ENCODE measurements at places on chromosomes 2 and 18. TPM values are rescaled to one million over a fixed set of nuclear protein-coding genes. Genes with fewer than 3 reads are reported as not detected.
A peak's percentile ranks its signal among the peaks of the same experiment; 100 is the strongest.

B3GNT7 gene
- 0.14 TPM for total RNA-seq

UGT1A8 gene
- total RNA-seq: not detected

CTAGE1 gene
- total RNA-seq: not detected

- peak; percentile 21 for DNase-seq
These were observed 59.9 kb upstream of the REG3A start for GRCh38 chr2:79219383-79219988.

- no peak for DNase-seq
These were observed 11.1 kb downstream of the TEX51 start for GRCh38 chr2:126909781-126910180.

DNA sequence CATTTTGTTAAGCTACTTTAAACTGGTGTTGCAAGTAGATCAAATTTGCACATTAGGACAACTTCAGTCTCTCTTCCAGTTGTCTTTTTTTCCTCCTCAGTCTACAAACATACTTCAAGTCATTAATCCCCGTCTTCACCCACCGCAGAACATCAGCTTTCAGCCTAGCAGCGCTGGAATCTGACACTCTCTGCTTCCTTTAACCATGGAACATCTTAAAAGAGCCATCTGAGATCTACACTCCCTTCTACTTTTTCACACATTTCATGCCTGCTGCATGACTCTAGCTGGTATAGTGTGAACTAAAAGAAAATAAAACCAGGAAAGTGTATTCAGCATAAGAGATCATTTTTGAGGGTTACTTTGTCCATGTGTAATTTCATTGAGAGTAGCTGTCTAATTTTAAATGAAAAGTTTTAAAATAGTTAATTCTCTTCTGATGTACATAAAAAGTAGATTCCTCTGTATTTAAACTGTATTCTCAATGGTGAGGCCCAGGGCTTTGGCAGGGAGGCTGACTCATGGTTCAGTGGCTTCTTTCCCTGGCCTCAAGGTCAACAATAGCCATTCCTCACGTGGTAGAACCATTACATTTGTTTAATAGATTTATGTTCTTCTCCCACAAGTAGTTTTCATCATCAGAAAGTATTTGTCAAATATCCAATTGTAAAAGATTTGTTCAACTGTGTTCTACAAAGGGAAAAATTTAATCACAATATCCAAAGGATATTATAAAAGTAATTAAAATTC is 16.5 kb downstream of the SGPP2 start:
- peak; percentile 78 for DNase-seq

GRCh38 chr2:137155356-137156104 is 390.2 kb downstream of the THSD7B start:
- DNase-seq: peak; percentile 73

- no peak for DNase-seq
These were observed 905.1 kb upstream of the NXPH2 start for GRCh38 chr2:139685090-139685983.

DNA sequence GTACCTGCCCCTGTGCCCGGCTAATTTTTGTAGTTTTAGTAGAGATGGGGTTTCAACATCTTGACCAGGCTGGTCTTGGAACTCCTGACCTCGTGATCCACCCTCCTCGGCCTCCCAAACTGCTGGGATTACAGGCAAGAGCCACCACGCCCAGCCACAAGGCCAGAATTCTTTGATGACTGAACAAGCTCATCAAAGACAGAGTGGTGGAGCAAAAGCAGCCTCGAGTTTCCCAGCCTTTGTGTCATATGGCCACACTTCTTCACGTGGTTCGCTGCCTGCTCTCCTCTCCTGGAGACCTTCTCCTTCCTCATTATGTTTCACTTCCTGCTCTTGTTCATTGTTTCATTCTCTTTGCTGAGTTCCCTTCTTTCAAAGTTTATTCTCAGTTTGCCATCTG is 9.9 kb upstream of the NPC1 start:
- no peak for DNase-seq

DNA sequence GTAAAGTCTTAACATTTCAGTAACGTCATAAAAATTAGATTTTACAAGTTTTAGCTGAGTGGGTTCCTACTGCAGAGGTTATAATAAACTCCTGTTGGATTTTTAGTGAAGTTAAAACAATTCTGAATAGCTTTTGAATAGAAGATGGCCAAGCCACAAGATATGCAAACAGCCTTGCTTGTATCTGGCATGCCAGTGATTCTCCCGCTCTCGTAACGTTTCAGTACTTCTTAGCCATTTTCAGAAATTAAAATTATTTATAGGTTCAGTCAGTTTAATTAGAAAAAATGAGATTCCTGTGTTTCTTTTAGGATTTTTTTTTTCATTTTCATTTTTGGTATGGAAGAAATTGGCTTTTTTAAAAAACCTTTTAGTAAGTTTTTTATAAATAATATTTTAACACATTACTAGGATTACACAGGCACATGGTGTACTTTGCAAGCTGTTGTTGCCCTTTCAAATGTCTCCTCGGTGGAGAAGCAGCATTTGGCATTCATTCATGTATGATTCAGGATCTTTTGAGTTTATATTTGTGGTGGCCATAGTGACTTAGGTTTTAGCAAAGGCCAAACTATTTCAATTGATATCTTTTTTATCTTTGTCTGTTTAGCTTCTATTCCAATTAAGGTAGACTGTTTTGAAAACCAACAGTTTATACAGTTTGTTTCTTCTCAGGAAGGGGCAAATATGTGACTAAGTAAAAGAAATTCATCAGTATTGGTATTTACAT is 30.6 kb upstream of the RND3 start:
- no peak for DNase-seq

GRCh38 chr2:188604579-188604978 is 312.9 kb downstream of the GULP1 start:
- DNase-seq: no peak

DNA sequence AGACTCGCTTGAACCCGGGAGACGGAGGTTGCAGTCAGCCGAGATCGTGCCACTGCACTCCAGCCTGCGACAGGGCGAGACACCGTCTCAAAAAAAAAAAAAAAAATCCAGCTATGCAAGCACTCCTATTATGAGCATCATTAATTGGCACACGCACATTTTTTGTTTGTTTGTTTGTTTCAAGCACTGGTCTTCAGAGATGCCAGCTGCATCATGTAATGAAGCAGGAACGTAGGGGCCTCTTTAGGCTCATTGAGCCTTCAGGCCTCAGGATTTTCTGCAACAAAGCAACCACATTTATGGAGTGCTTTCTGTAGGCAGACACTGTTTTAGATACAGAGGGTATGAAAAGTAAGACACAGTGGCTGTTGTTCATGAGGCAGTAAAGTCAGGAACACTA is 585.8 kb downstream of the CNTNAP5 start:
- DNase-seq: no peak
